Neuronal stem cell (in vitro differentiated cells): ENCODE measurements at places on chromosomes 1 and 21.

GRCh38 chr1:206081856-206082255, 28.9 kb downstream of the RHEX start:
- no peak for DNase-seq

DNA sequence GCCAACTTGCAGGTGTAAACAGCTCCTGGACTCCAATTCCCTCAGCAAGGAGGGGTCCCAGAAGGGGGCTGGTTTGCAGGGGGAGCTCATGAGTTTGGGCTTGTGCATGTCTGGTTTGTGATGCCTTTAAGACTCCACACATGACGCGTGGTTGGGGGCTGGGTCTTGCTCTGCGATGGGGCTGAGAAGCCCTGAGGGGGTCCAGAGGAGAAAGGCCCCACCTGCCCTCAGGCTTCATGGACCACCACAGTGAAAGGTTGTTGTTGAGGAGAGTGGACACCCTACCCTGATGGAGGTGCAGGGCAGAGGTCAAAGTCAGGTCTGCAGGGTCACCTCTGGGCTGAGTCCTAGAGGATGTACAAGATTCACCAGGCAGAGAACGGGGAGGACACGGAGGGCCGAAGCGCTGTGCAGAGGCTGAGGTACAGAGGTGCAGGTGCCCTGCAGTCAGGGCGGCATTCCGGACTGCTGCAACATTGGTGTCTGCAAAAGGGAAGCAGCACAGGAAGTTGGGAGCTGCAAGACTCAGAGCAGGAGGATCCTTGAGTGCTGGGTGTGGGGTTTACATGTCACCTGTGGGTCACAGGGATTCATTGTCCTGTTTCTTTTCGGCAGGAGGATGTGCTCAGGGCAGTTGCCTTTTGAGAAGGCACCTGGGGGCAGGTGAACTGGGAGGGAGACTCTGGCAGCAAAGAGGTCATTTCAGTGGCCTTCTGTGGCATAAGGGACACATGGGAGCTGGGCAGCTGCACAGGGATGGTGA, 399.4 kb downstream of the PTPRU start:
- no peak for DNase-seq

- DNase-seq: no peak
These were observed 17.0 kb upstream of the SH2D2A start for GRCh38 chr1:156833603-156834002.

DNA sequence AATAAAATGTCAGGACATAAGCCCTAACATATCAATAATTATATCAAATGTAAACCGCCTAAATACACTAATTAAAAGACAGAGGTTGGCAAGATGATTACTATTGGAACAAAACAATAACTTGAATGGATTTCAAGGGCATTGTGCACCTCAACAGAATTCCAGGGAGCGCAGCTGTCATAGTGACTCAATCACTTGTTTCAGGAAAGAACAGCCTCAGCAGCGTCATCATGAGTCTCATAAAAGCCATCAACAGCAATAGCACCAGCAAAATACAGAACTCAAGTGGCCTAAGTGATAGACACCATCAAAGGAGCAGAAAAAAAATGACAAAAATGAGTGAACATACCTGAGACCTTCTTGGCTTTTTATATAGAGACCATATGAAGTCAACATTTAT, 632.7 kb upstream of the NR5A2 start:
- no peak for DNase-seq

- no peak for DNase-seq
These were observed 328.3 kb upstream of the ADGRL2 start for GRCh38 chr1:81472387-81472786.

DNA sequence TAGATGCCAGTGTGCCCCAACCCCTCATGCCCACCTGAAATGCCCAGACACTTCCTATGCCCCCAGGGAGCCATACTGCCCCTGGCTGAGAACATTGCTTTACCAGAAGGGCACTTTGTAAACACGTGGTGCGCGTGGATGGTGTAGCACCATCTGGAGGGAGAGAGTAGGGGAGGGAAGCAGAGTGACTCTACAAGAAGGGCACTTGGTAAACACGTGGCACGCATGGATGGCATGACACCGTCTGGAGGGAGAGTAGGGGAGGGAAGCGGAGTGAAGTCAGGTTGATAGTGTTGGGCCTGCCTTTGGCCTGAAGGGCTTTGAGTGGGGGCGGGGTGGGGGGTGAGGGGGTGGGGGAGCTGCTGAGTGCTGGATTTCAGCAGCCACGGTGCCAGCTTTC, 324.0 kb upstream of the VAMP3 start:
- no peak for DNase-seq

DNA sequence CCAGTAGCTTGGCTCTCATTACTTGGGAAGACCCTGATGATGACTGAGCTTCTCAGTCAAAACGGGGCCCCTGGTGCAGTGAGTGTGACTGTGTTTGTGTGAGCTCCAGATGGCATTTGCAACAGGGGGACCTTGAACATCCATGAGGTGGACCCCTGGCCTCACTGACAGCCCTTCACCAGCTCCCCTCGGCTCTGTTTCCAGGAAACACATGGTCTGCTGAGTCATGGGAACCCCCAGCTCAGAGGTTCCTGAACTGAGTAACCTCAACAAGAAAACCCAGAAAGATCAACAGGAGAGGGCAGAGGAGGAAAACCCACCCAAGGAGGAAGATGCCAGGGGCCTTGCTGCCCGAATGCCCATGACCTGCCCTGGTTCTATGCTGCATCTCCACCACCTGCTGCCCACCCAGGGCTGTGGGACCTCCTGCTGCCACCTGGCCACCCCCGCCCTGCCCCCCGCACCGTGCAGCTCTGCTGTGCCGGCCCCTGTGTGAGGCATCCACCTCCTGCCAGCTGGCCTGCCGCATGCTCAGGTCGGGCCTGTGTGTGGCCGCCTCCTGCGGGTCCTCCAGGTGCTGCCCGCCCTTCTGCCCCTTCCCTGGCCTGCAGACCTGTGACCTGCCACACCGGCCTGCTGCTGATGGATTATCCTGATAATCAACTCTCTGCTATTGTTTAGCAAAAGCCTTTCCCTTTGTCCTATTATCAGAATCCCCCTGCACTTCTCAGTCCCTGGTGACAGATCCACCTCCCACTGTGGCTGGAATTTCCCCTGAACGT, 4.2 kb upstream of the KRTAP12-1 start:
- no peak for DNase-seq

- no peak for DNase-seq
These were observed 829 bp downstream of the SPEN start for GRCh38 chr1:15848143-15848928.

- no peak for DNase-seq
These were observed 44.3 kb downstream of the TRIM11 start for GRCh38 chr1:228362141-228362883.

- DNase-seq: no peak
These were observed 43.5 kb downstream of the WDR4 start for GRCh38 chr21:42835611-42836401.

GRCh38 chr1:234758851-234759250, 148.9 kb upstream of the IRF2BP2 start:
- DNase-seq: no peak

DNA sequence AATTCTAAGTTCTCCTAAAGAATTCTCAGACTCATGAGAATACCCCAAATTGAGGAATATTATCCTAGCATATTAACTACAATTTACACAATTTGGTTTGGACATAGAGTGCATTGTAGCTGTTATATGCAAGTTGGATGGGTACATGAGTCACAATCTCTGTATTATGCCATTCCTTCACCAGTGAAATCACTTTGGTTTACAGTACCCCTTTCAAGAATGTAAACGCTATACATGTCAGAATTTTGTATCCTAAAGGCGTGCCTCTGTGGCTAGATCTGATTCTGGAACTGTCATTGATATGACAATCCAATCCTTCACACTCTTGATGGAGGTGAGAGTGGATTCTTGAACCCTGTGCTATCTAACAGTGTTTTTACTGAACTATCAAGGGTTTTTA, 6.7 kb upstream of the IL10RB start:
- no peak for DNase-seq

DNA sequence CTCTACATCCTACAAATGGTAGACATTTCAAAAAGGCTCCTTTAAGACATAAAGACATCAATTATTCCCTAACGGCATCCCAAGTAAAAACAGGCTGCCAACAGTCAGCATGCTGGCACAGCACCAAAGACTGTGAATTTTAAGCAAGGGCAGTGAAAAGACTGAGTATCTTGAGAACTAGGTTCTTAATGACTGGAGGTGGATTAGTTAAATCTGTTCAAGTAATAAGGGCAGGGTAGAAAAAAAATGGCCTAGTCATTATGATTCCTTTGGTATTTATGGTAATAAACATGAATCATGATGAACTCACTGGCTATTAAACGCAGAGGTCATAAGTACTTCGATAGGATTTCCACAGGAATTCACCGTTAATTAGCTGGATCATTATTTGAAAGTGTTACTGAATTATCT, 75.2 kb downstream of the KIFAP3 start:
- DNase-seq: no peak

GRCh38 chr1:216815260-216816131, 92.3 kb upstream of the ESRRG start:
- peak; percentile 33 for DNase-seq

GRCh38 chr1:10396870-10397269, 2.0 kb upstream of the PGD start:
- no peak for DNase-seq

DNA sequence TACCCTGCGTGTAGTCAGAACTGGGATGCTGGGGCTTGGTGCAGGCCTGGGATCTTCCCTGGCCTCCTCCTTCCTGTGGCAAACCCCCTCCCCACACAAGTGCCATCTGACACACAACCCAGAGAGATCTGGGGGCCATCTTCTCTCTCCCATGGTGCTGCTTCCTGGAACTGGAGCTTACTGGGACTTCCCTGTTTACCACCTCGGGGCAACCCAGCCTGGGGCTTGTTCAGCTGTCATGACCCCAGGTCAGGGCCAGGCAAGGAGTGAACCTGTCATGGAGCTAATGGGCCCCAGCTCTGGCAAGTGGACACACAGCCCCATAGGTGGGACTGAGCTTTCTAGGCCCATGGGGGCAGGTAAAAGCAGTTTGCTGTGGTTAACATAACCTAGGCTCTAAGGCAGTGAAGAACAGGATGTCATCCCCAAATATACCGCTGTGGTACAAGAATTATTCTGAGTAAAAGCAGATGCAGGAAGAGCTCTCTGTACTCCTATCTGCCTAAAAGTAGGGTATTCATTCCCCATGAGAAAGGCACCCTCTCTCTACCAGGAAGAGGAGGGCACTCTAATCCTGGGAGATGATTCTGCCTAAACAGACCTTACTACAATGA, 2.4 kb downstream of the TRIM11 start:
- DNase-seq: no peak

DNA sequence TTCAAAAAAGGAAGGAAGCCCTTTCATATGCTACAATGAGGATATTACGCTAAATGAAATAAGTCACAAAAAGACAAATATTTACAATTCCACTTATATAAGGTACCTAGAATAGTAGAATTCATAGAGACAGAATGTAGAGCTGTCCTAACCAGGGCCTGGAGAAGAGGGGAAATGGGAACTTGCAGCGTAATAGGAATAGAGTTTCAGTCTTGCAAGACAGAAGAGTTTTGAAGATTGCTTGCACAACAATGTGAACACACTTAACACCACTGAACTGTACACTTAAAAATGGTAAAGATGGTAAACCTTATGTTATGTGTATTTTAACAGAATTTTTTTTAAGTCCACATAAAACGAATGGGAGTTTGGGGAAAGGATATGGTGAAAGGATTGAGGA, 2.9 kb downstream of the CD1B start:
- no peak for DNase-seq

DNA sequence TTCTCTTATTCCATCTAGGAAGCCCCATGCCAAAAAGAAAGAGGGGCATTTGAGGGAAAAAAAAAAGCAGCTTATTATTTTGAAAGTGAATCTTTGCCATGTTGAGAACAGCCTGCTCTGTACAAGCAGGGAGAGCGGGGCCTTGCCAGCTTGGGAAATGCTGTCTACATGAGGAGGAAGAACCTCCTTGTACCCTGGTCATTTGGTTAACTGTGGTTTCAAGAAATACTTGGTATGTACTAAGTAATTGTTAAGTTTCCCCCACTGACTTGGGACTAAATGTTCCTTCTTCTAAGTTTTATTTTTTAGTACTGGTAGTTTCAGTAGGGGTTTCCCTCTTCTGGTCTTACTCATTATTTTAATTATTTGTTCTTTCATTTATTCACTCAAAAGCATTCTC, 144.1 kb upstream of the HOOK1 start:
- no peak for DNase-seq

DNA sequence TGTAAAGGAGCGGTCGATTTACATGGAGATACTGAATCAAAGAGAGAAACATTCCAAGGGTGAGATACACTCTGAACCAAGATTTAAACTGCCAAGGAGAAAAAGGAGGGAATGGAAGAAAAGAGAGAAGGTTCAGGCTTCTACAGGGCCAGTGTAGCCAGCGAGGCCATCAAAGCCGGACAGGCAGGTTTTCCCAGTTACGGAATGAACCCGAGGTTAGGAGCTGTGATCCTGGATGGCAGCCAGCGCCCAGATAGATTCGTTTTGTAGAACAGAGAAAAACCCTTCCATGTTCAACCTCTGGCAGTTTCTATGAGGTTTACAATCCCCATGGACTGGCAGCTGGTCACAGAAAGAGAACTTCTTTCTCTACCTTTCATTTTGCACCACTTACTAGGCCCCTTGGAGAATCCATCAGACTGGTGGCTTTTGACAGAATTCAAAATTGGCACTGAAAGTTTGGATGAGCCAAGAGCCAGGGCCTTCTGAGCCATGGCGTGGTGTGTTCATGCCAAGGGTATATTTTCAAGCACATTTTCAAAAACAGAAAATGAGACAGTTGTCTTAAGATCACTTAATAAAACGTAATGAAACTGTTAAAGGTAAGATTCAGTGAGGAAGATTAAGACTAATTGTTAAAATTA, 171.5 kb downstream of the RUNX1 start:
- DNase-seq: no peak

DNA sequence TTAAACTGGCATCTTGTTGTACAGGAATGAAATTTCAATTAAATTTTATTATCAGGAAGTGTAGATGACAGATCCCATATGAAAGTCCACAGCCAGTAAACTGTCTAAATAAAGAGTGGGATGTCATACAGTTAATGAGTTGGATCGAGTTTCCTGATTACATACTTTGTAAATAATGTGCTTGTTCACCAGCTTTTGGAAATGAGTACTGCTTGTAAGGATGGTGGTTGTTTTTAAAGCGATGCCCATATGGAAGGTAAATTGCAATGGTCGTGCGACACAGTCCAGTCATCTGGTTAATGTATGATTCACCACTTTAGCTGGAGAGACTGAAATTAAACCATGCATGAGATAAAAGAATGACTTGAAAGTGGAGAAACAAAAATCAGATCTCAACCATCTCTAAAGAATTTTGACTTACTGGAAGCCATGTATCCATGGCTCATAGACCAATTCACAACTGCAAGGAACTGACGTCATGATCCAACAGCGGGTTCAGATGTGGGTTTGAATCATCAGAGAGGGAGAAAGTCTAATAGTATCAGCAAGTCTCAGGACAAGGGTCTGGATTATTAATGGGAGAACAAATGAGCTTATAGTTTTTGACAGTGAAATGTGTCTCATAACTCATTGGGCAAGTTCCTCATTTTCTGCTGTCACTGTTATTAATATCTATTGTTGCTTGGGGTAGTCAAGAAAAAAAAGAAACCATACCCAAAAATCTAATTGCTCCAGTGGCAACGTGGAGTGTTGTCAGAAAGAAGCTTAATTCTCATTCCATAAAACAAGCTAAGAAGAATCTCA, 49.0 kb downstream of the MAP10 start:
- DNase-seq: no peak

GRCh38 chr1:6328091-6328490, 65.5 kb downstream of the ACOT7 start:
- no peak for DNase-seq
